Panc1 (cell line): ENCODE measurements at places on chromosomes 7 and 10.

GRCh38 chr10:80207768-80208370, 2.5 kb upstream of the ANXA11 start:
- DNase-seq = peak; percentile 42

DNA sequence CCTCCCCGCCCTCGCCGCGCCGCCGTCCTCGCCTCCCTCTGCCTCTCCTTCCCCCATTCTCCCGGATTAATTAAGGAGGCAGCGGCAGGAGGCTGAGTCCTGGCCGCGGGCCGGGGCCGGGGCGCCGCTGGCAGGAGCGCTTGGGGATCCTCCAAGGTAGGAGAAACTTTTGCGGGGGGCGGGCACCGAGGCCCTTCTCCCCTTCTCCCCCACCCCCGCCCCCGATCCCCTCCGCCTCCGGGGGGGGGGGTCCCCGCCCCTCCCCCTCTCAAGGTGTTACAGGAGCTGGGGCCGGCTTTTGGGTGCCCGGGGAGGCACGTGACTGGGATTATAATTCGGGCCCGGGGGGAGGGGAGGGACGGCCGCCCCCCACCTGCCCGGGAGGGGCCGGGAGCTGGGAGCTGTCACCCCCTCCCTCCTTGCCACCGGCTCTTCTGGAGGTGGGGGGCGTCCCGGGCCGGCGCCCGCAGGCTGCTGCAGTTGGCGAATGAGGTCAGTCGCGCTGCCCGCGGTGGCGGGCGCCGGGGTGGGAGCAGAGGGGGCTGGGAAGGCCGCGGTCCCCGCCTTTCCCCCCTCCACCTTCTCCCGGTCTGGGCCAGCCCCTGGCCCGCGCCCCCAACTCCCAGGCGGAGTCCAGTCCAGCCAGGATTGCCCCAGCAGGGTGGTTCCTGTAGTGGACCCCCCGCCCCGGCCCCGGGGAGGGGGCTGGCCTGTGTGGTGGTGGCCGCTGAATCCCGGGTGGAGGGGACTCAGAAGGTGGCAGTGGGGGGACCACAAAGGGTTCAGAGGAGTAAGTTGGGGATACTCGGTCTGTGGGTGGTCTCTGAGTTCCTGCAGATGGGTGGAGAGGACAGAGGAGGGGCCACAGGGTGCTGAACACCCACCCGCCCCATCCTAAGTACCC, 567 bp downstream of the GTF2IRD1 start:
- no peak for DNase-seq

DNA sequence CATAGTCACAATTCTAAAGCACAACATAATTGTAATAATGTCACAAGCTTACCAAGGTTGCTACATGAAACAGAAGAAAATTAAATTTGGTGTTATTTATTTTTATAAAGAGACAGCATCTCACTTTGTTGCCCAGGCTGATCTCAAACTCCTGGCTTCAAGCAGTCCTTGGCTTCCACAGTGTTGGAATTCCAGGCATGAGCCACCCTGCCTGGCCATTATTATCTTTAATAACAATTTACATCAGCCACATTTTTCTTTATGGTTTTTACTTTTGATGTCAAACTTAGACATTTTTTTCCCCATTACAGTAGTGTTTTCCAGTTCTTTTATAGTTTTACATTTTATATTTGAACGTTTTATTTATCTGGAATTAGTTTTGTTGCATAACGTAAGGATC, 46.7 kb downstream of the BMPR1A start:
- no peak for DNase-seq

- DNase-seq = no peak
Observed at GRCh38 chr10:71995887-71996575, 31.8 kb downstream of the CHST3 start.

GRCh38 chr7:129110258-129110981, 34.1 kb upstream of the TSPAN33 start:
- DNase-seq = no peak

- DNase-seq = no peak
Observed at GRCh38 chr7:139153832-139154231, 44.3 kb upstream of the ZC3HAV1 start.

DNA sequence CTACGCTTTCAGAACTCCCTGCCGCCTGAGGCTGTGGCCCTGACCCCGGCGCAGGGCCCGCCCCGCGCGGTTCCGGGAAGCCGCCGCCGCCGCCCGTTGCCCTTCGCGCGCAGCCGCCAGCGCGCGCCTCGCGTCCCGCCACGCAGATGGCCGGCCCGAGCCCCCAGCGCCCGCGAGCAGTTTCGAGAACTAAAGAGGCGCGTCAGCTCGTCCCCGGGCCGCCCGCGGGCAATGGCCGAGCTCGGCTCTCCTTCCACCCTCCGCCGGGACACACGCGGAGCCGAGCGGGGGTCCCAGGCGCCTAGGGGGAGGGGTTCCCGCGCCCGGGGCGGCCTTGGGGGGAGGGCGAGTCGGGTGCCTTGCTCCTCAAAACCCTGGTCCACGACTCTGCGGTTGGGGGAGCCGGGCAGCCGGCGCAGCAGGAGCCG, 1.8 kb downstream of the HNRNPF start:
- DNase-seq = no peak

DNA sequence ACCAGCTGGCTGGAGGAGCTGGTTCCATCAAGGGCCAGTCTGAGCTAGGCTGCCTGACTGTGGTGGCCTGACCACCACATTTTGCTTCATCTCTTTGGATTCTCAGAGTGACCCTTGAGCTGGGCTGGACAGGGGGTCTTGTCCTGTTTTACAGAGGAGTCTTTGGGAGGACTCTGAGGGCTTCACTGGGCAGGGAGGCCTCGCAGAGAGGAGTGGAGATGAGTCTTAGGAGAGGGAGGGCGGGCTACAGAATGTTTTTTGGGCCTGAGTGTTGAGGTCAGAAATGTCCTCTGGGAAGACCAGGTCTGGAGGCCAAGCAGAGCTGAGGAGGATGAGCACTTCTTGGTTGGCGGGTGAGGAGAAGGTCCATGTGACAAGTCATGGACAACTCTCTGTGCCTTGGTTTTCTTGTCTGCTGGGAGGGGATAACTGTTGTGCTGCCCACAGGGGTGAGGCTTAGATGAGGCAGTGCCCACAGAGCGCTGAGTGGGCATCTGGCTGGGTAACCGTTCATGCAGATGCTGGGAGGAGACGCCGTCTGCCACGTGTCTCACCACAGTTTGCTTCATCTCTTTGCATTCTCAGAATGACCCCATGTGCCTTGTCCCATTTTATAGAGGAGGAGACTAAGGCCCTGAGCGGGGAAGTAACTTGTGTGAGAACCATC, 9.4 kb downstream of the TSPAN15 start:
- no peak for DNase-seq

DNA sequence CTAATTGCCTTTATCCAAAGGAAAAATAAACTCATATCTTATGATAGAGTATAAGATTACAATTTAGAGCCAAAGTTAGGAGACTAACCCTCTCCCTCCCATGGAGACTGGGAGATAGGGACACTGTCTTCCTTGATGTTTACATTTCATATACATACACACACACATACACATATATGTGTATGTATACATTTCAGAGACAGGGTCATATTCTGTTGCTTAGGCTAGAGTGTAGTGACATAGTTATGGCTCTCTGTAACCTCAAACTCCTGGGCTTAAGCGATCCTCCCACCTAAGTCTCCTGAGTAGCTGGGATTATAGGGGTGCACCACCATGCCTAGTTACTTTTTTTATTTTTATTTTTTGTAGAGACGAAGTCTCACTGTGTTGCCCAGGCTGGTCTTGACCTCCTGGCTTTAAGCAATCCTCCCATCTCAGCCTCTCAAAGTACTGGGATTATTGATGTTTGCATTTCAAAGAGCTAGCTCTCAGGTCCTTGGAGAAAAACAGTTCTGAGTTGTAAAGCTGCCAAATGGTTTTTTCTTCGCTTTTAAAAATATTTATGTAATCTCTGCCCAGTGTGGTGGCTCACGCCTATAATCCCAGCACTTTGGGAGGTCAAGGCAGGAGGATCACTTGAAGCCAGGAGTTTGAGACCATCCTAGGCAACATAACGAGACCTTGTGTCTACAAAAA, 8.1 kb upstream of the REPIN1 start:
- no peak for DNase-seq

- no peak for DNase-seq
Observed at GRCh38 chr10:131700032-131700431, 200.8 kb upstream of the PPP2R2D start.

DNA sequence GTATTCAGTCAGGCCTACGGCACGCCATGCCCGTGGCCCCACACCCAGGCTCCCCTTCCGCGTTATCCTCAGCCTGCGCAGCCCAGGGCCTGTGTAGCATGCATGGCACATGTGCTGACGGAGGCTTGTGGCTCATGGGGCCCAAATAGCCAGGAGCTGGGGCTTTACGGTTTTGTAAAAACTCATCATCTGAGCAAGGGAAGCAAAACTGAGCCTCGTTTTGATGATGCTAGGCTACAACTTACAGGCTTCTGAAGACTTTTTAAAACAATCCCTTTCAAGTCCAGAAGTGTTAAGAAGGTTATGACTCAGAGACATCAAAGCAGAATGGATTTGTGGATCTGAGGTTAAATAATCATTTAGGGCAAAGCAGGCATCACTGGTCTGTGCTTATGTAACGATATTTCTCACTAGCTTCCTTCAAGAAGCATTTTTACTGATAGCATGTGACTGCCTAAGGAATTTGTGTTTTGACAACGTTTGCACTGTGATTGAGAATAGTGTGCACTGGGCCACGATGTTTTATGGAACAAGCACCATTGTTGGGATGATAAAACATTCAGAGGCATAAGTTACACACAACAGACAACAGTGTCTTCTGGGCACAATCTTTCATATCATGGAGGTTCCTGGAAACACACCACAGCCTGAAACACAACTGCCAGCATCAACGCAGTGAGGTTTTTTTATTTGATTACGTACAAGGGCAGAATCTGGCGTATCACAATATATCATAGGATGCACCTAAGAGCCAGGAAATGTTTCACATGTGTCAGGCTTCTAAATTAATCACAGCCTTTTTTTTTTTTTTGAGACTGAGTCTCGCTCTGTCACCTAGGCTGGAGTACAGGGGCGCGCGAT, 274.3 kb downstream of the CCDC3 start:
- DNase-seq = no peak

DNA sequence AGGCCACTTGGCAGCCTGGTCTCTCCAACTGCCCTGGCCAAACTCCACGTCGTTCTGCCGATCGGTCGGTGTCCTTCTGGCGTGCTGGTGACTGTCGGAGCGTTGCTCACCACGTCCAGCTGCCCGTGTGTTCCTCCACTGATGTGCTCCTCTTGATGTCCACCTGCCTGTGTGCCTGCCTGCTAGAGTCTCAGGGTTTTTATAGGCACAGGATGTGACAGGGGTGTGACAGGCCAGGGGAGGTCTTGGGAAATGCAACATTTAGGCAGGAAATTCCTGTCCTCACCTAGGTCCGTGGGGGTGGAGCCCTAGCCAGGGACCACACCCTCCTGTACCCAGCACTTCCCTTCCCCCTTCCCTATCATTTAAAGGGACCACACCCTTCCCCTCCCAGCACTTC, 25.2 kb upstream of the CFAP46 start:
- DNase-seq = no peak

DNA sequence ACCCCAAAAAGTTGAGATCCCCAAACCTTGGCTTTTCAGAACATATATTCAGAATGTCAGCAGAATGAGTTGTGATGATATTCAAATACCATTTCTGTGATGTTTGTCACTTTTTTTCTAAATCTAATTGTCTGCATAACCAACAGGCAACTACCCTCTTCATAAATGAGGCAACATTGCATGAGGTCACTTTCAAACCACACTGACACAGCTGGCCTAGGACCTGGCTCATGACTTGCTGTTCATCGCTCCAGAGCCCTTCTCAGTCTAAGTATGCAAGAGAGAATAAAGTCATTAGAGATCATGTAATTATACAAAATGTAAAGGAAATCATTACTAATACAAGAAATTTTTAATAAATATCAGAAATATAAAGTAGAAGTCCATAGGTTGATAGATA, 681.9 kb downstream of the GRM8 start:
- no peak for DNase-seq
